Left renal pelvis (tissue), 4 donors: ENCODE measurements at places on chromosomes 7 and 10.
A peak's percentile ranks its signal among the peaks of the same experiment; 100 is the strongest.

DNA sequence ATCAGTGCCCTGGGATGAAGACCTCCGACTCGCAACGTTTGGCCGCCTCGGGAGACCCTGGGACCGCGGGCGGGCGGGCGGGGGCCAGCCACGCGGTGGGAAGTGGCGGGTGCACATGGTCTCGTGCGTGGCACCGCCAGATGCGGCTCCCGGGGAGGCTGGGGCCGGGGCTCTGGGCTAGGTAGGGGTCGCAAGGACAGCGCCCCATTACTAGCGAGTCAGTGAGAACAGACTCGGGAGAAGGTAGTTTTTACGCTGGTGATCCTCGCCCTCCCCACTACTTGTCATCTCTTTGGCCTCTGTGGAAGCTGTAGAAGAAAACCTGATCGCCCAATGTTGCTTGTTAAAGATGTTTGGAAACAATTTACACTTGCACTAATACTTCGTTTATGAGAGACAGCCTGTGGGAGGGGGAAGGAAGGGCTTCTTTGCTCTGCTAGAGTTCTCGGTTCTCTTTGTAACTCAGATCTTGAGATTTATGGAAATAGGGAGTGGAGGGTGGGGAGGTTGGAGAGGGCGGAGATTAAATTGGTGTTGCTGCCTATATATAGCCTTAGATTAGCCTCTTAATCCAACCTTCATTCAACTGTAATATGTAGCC is 591 bp downstream of the BZW2 start:
- no peak for DNase-seq

- DNase-seq = no peak
These were observed 4.8 kb upstream of the ADRB1 start for GRCh38 chr10:114038819-114039218.

DNA sequence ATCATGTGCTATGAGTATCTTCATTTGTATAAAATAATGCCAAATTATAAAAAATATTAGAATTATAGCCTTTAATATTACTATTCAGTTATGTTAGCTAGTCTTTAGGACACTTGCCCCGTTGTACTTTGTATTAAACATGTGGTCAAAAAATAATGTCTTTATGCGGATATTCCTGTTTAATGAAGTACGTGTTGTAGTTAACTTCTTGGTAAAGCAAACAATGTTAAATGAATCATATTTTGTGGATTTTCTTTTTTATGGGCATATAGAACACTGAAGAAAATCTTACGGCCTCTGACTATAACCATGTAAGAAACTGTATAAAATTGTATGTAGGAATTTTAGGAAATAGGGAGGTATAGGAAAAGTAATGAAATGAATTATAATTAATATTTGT is 14.3 kb downstream of the GLCCI1 start:
- DNase-seq = no peak

DNA sequence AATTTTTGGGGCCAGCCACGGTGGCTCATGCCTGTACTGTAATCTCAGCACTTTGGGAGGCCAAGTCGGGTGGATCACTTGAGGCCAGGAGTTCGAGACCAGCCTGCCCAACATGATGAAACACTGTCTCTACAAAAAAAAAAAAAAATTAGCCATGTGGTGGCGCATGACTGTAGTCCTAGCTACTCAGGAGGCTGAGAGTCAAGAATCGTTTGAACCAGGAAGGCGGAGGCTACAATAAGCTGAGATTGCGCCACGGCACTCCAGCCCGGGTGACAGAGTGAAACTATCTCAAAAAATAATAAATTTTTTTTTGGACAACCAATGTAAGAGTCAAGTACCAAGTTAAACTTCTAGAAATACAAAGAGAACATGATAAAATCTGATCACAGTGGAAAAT is 164.6 kb downstream of the AVL9 start:
- DNase-seq = no peak

GRCh38 chr10:45456233-45456632 is 82.2 kb downstream of the ALOX5 start:
- DNase-seq = no peak

DNA sequence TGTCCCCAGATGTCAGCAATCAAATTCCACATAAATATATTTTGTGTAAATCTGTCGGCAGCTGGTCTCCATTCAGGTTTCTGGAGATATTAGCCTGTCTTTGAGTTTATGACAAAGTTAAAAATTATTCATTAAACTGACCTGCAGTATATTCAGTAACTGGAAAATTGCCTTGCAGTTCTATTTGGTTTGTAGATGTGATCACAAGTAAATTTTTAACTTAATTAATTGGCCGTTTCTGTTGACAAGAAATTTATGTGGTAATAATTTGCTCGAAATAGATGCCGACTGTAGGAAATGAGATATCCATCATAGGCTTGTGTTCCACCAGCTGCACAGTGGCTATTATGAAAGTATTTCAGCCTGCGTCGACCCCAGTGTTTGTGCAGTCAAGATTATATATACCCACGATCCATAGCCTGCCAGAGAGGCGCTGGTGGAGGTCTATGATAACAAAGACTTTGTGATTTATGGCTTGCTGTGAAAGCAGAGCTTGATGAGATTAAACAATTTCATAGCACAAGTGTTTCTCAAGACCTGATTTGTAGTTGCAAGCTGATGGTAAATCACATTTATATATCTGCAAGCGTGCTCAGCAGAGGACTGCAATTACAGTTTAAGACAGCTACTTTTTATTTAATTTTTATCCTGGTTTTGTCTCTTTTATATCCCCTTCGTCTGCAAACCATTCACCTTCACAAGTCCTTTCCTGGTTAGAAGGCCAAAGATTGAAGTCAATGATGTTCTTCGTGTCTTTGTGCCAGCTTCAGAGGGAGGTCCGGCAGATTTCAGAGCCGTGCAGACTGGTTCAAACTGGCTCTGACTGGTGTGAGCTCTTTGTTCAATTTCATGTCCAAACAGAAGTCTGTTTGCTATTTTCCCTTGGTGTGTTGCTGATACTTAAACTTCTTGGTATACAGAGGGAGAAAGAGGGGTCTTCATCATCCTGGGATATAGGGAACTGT is 850.9 kb downstream of the LRMDA start:
- DNase-seq = peak; percentile 92

DNA sequence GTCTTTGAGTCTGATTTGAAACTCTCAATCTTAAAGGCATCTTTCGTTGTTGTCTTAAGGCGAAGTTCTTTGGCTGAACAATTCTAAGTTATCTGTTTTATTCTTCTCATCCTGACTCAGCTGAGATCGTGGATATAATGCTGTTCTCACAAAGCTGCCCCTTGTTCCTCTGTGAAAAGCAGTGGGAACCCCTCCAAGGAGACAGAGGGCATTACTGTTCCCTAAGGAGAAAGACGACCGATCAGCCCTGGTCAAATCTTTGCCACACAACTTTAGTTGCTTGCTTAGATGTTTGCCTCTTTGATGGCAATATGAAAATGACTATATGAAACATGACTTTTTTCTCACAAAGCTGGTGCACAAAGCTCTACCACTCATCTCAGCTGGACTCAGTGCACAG is 1016.7 kb downstream of the REEP3 start:
- DNase-seq = no peak

DNA sequence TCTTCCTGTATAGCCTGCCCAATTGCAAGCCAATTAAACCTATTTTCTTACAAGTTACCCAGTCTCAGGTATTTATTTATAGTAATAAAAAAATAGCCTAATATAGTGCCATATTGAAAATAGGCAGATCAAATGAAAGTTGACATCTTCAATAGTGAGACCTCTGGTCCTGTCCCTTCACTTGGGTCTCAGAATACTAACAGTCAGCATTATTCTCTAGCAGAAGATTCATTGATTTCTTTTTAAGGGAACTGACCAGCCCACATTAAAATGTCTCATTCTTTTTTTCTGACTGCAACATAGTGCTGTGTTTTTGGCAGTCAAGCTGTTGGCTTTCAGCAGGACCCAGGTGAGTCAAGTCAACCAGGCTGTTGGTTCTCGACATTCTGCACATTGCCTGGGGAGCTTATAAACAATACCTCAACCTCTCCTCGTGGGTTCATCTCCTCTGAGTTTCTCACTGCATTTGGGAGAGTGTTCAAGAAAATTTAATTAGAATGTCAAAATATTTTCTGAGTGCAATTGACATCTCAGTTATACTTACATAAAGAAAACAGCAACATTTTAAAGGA is 109.8 kb downstream of the MKX start:
- no peak for DNase-seq

- no peak for DNase-seq
These were observed 6.8 kb downstream of the TBATA start for GRCh38 chr10:70778267-70778924.
